ENCODE measurements at places on chromosomes 1 and 21.
A peak's percentile ranks its signal among the peaks of the same experiment; 100 is the strongest.

GRCh38 chr1:235336903-235337302, 8.5 kb downstream of the GGPS1 start:
- DNase-seq, result no peak

GRCh38 chr1:163397451-163398200, 75.9 kb downstream of the NUF2 start:
- no peak for DNase-seq

DNA sequence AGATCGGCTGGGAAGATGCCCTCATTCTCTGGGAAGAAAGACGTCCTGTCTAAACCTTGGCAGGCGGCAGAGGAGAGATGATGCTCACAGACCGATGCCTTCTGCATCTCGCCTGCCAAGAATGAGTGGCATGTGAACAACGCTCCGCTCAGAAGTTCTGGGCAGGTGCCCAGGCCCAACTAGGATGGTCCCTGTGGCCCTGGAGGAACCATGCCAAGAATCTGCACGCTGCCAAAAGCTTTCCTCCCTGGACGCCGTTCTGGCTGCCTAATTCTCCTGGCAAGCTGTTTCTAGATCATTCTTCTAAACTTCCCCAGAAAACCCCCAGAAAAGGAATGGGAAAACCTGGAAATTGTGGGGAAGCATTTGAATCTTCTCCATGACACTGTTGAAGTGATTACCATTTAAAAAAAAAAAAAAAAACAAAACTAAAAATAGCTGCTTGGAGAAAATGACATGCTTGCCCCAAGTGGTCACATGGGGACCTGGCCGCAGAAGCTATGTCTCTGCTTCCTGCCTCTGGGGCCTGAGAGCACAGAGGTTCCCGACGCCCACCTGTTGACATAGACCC, 440.9 kb downstream of the PRDM2 start:
- no peak for DNase-seq

- no peak for DNase-seq
Observed at GRCh38 chr1:54241364-54241763, 41.4 kb downstream of the MRPL37 start.

DNA sequence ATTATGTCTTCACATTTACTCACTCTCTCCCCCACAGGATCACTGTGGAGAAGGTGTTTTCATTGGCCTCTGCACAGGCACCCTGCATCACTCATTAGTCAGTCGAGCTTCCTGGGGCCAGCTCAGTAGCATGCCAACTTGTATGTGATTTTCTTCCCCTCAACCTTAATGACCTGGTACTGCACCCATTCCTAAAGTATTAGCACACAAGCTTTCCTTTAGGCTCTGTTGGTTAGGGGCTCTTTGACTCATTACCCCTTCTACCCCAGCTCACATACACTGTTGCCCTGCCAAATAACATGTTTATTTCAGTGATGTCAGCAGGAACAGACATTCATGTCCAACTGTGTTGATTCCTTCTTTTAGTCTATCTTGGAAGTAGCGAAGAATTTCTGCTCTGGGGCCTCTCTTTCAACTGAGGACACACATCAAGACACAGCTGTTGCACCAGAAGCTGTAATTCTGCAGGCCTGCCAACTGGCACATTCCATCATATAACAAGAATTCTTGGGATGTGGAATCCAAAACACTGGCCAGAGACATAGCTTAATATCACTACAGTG, 603.5 kb upstream of the ADAMTS5 start:
- DNase-seq, result peak; percentile 96

GRCh38 chr1:172107316-172107975, 266.1 kb downstream of the DNM3 start:
- DNase-seq, result no peak

DNA sequence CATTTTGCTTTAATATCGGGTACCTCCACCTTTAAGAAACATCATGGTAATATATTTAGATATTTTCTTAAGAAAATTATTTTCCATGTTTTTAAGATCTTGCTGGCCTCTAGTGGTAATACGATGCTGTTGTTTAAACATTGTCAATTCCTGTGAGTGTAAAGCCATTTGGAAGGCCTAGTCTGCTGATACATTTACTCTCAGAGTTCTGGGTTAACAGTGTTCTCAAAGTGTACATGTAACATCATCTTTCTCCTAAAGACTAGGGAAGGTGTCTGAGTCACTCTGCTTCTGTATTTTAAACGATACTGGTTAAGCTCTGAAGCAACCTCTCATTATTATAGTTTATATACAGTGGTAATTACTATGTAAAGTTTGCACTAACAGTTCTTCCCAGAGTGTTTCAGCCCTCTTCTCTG, 189.1 kb downstream of the RASAL2 start:
- DNase-seq, result peak; percentile 72

- peak; percentile 36 for DNase-seq
Observed at GRCh38 chr21:36330904-36331303, 10.9 kb downstream of the MORC3 start.

DNA sequence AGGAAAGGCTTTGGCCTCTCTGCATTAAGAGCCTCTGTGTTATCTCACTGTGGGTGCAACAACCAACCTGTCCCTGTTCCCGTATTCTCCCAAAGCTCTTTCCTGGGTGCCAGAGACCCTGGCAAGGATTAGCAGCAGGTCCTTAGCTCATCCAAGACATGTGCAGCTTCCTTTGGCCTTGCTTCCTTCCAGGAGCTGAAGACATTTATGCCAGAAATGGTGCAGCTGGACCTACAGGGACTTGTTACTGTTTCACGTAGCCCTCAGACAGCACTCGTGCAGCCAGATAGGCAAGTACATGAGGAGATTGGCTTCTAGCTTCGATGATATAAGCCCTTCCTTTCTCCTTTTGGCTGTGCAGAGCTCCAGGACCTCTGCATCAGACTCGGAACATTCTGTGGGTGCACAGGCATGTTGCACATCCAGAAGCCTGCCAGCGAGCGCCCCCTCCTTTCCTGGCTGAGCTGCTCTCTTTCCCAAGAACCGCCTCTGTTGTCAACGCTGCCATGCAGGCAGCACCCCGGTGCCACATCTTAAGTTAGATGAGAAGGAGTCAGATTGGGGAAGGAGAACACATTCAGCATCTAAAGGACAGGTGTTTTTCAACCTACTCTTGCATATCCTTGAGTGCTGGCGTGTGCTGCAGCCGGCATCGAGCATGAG, 284.5 kb upstream of the PLXNA2 start:
- no peak for DNase-seq

DNA sequence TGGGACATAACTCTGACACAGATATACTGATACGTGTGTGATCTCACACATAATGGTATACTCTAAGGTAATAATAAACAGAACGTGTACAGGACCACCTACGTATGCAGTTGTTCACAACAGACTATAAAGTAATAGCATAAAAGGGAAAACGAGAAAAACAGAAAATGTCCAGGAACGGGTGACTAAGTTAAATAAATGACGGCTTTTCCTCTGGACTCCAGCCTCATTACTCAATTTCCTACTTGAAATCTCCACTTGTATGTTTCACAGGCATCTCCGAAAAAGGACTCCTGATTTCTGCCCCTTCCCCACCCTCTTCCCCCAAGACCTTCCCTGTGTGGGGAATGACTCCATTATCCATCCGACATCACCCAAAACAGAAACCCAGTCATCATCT, 95.1 kb downstream of the JAK1 start:
- DNase-seq, result no peak

GRCh38 chr1:23575226-23575810, 16.0 kb upstream of the ID3 start:
- no peak for DNase-seq

GRCh38 chr1:22803833-22804232, 93.2 kb downstream of the EPHB2 start:
- DNase-seq, result no peak

GRCh38 chr1:5223206-5223605, 568.8 kb downstream of the AJAP1 start:
- no peak for DNase-seq

DNA sequence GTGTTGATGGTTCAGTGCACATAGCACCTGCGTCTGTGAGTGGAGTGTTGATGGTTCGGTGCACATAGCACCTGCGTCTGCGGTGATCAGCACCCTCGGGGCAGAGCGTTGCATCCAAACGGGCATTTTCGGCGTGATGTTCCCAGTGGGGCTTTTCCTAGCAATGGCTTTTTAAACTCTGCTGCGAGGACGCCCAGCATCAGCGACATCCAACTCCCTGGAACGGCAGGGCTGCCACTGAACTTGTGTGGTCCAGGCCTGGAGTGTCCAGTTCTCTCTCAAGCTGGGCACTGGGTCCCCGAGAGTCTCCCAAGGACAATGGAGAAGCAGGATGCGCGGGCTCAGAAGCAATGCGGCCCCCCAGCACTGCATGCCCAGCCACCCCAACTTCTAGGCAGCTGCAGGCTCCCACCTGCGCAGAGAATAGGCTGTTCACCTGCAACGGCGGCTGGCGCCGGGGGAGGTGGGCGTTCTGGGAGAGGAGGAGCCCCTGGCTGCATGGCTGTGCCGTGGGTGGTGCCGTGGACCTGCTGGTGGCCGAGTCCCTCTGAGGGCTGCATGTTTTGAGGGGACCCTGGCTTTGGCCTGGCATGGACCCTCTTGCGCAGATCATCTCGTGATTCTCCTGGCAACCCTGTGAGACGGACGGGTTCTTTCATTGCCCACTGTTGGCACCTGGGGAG, 10.1 kb upstream of the C1orf174 start:
- DNase-seq, result no peak

DNA sequence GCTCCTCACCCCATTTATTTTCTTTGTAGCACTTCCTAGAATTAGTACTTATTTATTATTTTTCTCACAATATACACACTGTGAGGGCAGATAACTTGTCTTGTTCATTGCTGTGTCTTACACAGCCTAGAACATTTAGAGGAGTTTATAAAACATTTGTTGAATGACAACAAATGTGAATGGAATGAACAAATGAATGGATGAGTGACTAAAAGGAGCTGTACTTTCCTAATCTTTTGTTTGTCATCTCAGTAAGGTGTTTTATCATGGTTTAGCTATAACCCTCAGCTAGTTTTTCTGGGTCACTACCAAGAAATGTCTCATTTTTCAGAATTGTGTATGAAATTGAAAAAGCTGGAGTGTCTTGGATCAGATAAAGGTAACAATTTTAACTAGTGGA, 239.3 kb upstream of the KCNK2 start:
- DNase-seq, result peak; percentile 16

DNA sequence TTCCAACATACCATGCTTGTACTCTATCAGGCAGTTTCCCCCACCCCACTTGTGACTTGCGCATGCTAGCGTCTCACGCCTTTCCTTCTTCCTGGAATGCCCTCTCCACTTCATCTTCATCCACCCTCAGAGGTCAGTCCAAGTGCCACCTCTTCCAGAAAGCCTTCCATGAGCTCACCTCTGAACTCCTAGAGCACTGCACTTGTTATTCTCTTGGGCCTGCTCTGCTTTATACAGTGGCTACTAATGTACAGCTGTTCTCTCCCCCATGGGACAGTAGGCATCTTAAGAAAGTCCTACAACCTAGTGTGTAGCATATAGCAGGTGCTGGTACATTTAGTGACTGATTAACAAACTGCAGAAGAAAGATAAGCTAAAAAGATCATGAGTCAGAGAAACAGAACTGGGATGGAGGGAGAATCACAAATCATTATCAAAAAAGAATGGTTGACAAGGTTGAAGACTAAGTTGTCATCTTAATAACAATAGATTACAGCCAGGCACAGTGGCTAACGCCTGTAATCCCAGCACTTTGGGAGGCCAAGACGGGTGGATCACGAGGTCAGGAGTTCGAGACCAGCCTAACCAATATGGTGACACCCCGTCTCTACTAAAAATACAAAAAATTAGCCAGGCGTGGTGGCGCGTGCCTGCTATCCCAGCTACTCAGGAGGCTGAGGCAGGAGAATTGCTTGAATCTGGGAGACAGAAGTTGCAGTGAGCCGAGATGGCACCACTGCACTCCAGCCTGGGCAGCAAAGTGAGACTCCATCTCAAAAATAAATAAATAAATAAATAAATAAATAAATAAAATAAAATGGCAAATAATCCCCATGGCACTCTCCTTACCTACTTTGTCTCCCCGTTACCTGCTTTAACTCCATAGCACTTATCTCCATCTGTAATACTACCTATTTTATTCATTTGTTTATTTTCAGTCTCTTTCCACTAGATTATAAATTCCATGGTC, 16.3 kb upstream of the TSPAN1 start:
- no peak for DNase-seq

DNA sequence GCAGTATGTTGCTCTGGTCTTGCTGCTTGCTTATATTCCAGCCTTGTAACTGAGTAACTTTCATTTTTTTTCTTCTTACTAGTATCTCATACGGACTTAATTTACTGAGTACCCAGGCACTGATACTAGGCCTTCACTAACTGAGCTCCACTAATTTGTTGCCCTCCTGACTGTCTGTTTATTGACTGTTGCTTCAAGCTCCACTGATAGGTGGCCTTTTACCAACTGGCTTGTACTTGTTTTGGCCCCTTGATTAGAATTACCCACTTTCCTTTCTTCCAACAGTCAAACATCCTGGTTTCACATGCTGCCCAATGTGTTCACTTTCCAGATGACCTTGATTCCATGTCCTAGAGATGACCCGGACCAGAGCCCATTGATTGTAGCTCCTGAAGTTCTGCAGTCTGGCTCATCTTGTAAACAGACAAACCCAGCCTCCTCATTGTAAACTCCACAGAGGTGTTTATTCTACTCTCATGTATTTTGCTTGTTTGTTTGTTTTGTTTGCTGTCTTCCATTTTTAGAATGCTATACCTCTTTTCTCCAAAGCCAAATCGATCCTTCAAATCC, 27.7 kb downstream of the RGS1 start:
- no peak for DNase-seq

- no peak for DNase-seq
Observed at GRCh38 chr1:100347009-100347966, 5.0 kb upstream of the CDC14A start.

DNA sequence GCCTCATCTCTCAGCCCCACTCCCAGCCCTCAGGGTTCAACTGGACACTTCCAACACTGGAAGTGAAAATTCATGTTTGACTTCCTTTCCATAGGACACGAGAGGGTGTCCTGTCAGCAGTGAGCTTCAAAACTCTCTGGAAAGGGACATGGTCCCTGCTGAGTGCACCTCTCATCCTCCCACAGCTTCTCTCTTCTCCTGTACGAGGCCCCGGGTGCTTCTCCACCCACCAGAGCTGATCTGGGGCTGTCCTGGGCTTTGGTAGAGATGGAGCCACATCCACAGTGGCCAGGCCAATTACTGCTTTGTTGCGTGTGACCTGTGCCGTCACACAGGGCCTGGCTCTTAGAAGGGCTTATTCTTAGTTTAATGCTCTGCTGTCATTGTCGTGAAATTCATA, 182.3 kb downstream of the RRAGC start:
- no peak for DNase-seq

GRCh38 chr1:182713492-182713891, 29.1 kb upstream of the RGS8 start:
- DNase-seq, result no peak

DNA sequence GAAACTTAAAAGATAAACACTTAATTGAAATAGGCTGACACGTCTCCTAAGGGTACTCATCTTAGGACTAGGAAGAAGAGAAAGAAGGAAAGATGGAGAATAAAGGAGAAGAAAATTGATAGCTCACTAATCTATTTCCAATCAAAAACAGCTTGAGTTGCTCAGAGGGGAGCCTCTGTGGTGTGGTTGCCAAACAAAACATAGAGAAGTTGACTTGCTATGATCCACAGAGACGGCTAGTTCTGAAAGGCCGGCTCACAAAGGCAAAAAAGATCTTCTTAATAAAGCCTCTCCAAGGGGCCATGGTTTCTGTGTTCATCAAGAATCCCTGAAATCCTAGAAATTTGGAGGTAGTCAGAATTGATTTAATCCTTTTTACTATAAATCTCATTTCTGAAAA, 644.1 kb downstream of the LMO4 start:
- DNase-seq, result no peak

Measured in mammary epithelial cell (primary cell).